ENCODE measurements at places on chromosomes 4 and X.

- DNase-seq, result no peak
These were observed 16.0 kb upstream of the FGF16 start for GRCh38 chrX:77431227-77431626.

DNA sequence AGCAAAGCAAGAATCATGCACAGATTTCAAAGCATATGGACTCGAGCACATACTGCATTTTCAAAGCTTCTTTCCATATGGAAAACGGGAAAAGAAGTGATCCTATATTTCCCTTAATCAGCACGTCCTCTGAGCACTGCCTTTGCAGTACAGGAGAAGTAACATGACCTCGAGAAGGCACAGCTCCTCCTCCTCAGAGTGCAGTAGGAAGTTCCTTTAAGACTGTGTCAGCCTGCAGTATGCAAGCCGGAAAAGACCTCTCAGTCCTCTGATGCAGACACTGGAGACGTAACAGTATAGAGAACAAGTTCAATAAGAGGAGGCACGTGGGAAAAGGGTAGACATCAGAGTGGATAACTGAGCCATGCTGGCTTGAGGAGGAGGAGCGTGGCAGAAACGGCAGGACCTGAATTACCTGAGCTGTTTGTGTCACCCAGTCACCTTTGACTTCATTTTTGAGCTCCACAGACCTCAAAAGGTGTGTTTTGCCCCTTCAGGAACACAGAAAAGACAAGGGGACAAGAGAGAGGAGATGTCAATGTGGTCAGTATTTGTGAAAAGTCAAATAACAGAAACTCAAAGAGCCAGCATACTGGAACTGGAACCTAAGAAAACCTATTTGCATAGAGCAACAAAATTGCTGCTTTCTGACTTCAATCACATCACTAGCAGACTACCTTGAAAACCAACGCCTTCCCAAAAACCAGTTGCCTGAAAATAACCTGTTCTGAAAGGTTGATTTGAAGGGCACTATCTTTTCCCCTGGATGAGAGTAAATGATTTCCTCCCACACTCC, 20.8 kb downstream of the IRF2 start:
- peak; percentile 12 for DNase-seq

GRCh38 chr4:77113069-77113468, 37.3 kb upstream of the CCNI start:
- DNase-seq, result no peak

GRCh38 chr4:116755051-116755450, 330.3 kb downstream of the TRAM1L1 start:
- DNase-seq, result no peak

DNA sequence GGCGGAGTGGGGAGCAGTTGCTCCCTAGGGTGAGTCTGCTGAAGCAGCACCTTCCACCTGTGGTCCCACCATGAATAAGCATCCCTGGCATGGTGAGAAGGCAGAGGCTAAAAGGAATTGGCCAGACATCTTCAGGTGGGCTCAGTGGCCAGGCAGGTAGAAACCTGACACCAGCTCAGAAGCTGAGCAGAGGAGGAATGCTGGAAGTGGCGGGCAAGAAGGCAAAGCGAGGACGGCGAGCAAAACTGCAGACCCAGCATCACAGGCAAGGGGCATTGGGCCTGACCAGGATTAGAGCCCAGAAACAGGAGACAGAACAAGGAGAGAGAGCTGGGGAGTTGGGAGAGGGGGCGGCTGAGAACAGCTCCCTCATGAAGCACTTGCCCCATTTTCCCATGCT, 25.3 kb downstream of the TSC22D3 start:
- DNase-seq, result no peak

DNA sequence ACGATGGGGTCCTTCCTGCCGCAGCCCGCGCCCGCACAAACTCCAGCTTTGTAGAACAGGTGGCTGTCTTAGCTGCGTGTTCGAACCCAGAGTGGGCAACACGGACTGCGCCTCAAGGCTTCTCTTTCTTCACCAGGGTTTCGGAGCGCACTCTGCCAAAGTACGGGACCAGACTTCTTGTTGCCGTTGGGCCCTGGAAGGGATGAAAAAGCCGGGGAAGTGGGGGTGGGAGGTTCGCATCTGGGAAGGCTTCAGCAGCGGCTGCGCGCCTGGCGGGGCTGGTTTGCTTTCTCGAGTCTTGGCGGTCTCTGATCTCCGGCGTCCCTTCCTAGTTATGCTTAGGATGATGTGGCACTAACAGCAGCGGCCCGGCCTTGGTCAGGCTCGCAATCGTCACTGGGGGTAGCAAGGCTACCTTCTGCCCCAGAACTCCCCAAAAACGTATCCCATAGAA, 673 bp downstream of the PARM1 start:
- no peak for DNase-seq

GRCh38 chr4:42482516-42483327, 85.4 kb downstream of the SHISA3 start:
- DNase-seq, result no peak

- peak; percentile 62 for DNase-seq
These were observed at the start of gene SMS for GRCh38 chrX:21940356-21940829. Gene SMS (plus strand): TSS chrX:21940709. CDS start chrX:21940825, 116 bp downstream.

GRCh38 chr4:40515398-40516293, 114.0 kb downstream of the RBM47 start:
- peak; percentile 2 for DNase-seq

- DNase-seq, result no peak
These were observed 590.9 kb upstream of the GNPDA2 start for GRCh38 chr4:45317276-45317675.

DNA sequence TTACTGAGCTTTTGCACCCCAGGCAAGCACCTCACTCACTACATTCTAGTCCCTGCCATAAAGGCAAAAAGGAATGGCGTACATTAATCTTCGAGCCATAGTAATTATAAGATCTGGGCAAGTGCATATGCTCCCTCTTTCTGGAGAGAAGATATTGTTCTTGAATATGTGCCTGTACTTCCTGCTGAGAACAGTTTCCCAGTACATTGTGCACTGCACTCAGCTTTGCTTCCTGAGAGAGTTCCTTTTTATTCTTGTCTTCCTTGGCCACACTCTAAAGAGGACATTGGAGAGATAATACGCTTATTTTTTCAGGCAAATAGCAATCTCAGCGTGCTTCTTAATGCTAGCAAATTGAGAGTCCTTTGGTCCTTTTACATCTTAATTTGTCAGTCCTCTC, 909.0 kb upstream of the PCDH10 start:
- DNase-seq, result no peak

DNA sequence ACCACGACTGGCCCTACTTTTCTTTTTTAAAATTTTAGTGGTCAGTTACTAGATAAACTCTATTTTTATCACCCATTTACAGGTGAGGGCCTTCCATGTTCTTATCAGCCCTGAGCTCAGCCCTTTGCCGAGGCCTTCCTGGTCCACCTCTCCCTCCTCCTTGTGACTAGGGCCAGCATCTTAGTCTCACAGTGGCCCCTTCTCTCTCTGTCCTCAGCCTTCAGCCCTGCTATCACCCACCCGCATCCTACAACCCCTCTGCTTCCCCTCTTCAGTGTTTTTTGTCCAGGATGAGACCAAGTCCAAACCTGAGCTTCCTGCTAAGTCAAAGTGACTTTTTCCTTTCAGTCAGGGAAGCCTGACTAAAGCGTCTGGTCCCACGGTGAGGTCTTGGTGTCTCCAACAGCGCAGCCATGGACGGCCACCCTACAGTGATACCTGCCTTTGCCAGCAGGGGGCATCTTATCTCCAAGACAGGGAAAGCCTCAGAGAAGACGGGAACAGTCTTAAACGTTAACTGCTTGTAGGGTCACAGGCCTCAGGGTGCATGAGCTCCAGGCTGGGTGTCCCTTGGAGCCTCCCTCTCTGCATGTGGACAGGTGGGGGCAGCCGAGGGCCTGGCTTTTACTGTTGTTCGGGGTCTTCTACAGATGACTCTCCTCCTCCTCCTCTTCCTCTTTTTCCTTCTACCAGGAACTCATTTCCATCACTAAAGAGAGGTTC, 11.7 kb upstream of the GAGE10 start:
- peak; percentile 71 for DNase-seq

- DNase-seq, result no peak
These were observed 17.2 kb downstream of the RAB33B start for GRCh38 chr4:139470997-139471665.

DNA sequence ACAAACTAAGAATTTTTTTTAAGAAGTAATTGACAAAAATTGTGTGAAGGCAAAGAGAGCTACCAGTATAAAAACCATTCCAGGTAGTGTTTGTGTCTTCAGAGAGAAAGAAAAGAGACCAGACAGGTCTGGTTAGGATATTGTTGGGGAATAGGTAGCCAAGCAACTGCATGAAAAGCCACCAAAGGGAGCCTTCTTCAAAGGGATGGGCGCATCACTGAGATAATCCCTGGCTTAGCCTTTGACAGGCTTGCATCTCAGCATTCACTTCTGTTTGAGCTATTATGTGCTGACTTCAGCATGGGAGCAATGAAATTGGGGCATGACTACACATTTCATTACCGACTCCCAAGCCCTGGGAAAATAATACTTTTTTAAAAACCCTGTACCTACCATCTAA, 496.6 kb downstream of the IL1RAPL1 start:
- DNase-seq, result no peak

DNA sequence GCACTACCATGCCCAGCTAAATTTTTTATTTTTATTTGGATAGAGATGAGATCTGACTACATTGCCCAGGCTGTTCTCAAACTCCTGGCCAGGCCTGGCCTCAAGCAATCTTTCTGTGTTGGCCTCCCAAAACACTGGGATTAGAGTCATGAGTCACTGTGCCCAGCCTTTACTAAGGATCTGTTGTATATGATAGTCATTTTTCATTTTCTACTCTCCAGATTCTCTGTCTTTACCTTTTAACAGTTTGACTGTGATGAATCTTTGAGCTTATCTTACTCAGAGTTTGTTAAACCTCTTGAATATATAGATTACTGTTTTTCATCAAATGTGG, 161.8 kb downstream of the FNIP2 start:
- no peak for DNase-seq

GRCh38 chr4:143351774-143352451, 15.2 kb downstream of the GAB1 start:
- no peak for DNase-seq

- DNase-seq, result no peak
These were observed 13.8 kb downstream of the MAD2L1 start for GRCh38 chr4:120052856-120053255.

GRCh38 chrX:46710425-46710824, 48.5 kb downstream of the SLC9A7 start:
- no peak for DNase-seq

GRCh38 chr4:46955601-46956000, 37.8 kb downstream of the GABRA4 start:
- no peak for DNase-seq

GRCh38 chrX:38923451-38923969, 122.3 kb downstream of the MID1IP1 start:
- DNase-seq, result no peak

- DNase-seq, result no peak
These were observed 83.8 kb upstream of the RPL34 start for GRCh38 chr4:108536577-108536976.

- peak; percentile 36 for DNase-seq
These were observed 19.9 kb downstream of the SH3BP2 start for GRCh38 chr4:2812612-2813354.

DNA sequence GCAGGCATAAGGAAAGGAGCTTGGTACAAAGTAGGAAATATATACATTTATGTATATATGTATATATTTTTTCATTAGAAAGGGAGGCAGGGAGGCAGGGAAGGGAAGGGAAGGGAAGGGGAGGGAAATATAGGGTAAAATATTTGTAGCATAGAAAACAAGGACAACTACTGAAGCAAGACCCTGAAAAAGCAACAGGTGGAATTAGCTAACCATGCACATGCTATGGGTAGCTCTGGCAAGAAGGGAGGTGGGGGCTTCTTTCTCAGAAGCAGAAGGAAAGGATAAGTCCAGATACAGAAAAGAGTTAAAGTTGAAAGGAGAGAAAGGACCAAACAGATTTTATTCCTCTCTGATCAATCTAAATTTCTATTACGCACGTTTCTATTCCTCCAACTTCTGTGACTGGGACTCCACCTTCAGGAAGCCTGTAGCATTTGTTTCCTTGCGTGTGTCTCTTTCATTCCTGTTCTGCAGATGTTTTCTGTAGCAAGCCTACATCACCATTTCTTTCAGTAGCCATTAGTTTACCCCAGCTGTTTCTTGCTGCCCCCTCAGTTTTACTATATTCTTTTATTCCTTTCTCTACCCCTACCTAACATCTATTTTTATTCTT, 82.9 kb downstream of the OR13H1 start:
- DNase-seq, result no peak

DNA sequence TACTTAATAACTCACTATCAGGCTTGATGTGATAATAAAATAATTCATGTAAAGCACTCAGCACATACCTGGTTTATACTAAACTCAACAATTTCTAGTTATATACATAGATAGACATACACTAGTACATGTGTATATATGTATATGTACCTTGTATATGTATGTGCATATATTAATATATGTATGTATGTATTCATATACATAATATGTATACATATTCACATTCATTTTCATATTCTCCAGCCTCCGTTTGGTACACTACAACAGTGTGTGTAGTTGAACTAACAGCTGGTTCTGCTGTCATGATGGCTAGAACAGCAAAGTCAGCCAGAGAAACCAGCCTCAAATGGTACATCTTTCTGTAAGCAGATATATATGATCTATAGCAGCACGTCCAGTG, 670.1 kb downstream of the RPA4 start:
- no peak for DNase-seq

DNA sequence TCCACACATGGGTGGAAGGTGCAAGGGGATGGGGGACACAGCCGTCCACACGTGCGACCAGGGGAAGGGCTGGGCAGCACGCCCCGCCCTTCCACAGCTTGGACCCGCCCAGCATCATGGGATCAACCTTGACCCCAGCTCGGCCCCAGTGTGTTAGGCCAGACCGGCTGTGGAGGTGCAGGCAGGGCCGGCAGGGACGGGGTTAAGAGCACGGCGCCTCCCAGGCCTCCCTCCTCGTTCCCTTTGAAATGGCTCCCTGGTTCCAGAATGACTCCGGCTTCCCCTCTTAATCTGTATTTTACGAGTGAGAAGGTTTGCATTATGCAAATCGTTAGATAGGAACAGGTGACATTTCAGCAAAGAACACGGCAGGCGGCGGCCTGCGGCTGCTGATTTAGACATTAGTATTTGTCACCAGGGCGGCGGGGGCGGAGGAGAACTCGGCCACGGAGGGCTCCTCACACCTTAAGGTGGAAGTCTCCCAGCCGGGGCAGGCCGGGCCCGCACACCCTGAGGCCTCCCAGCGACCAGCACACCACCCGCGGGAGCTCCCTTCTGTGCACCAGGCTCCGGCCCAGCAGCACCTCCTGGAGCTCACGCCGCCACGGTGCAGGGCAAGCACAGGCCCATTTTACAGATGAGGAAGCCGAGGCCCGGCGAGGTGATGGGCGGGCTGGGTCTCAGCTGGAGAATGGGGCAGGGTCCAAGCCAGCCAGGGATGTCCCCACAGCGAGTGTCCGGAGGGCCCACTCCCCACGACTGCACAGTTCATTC, 116.1 kb downstream of the FAM53A start:
- no peak for DNase-seq

GRCh38 chrX:104282166-104282725, 27.5 kb upstream of the ESX1 start:
- DNase-seq, result no peak

- no peak for DNase-seq
These were observed 1.4 kb downstream of the CPLX1 start for GRCh38 chr4:824461-825062.
